ENCODE measurements at places on chromosomes 16 and 17.

DNA sequence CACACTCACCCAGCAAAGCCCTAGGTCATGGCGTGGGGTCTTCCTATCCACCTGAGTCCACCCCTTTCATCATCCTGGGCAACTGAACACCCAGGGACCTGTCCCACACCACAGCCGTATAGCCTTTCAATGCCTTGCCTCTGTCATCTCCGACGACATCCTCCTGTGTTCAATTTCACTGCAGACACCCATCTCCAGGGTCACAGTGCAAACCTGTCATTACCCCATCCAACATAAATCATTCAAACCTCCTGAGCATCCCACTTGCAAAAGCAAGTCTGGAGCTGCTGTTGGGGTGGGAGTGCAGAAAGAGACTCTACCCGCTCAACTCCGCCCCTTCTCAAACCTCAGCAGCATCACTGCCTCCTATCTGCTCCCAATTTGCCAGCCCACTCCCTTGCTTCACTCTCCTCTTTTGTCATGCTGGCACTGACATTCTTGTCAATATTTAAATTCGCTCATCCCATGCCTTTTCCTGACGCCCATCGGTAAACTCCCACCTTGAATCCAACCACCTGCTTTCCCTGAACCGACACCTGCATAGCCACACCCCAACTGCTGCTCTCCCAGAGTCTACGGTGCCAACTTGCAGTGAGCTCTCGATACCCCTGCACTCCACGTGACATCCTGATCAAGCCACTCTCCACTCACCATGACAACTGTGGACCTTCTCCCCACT is 37.0 kb downstream of the MARF1 start:
- DNase-seq: no peak

DNA sequence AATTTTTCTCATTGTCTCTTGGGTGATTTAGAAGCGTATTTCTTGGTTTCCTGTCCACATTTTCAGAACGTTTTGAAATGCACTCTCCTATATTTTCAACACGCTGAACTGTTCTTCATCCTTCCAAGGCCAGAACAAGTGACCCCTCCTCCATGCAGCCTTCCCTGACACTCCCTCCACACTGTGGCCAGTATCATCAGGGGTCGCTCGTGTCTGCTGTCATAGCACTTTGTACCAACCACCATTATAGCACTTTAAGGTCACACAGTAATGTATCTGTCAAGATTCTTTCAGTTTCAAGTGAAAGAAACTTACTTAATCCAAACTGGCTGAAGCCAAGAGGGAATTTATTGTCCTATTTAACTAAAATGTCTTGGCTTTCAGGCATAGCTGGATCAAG is 17.5 kb upstream of the IL21R start:
- DNase-seq: no peak

- no peak for DNase-seq
Measured at GRCh38 chr16:931626-932500, 38.9 kb downstream of the LMF1 start.

- DNase-seq: no peak
Measured at GRCh38 chr17:57288773-57289121, 32.4 kb downstream of the MSI2 start.

- DNase-seq: no peak
Measured at GRCh38 chr17:56884483-56885311, 29.2 kb downstream of the TRIM25 start.

DNA sequence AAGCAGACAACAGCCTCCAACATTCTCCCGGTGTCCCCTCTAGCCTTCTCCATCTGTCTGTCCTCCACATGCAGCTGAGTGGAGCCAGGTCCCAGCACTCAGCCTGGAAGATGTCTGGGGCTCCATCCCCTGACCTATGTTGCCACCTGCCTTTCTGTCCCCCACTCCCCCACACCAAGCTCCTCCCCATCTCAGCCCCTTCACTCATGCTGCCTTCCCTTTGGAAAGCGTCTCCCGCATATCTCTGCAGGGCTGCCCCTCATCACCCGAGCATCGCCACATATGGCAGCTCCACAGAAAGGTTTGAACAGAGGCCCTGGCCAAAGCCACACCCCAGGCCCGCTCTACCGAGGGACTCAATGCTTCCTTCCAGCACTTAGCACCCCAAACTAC is 24.2 kb downstream of the NSMCE1 start:
- DNase-seq: no peak

DNA sequence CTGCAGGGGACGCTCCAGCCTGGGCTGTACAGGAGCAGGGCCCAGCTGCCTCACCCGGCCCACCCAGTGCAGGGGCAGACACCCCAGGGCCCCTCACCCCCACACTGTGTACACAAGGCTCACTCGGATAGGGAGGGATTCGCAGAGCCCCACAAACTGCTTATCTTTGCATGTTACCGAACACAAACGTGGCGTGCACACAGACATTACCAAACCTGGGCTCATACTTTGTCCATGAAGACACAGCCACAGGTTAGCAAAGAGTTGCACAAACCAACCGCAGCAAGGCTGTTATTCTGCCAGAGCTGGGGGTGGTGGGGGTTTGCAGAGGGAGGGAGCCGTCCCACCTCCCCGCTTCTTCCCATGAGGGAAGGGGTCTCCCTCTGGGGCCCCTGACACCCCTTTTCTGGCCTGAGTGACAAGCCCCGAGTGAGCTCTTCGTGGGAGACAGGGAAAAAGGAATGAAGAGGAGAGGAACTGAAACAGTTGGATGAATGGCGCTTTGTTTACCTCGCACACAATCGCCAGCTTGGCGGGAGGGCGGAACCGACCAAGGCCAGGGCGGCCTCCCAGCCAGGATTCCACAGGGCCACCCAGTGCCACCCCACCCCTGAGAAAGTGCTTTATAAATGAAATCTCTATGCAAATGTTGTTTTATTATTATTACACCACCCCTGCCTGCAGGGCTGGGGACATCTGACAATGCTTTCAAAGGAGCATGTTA is 434 bp upstream of the CPSF4L start:
- DNase-seq: peak; percentile 91

- no peak for DNase-seq
Measured at GRCh38 chr17:4144422-4144747, 1.4 kb downstream of the CYB5D2 start.

DNA sequence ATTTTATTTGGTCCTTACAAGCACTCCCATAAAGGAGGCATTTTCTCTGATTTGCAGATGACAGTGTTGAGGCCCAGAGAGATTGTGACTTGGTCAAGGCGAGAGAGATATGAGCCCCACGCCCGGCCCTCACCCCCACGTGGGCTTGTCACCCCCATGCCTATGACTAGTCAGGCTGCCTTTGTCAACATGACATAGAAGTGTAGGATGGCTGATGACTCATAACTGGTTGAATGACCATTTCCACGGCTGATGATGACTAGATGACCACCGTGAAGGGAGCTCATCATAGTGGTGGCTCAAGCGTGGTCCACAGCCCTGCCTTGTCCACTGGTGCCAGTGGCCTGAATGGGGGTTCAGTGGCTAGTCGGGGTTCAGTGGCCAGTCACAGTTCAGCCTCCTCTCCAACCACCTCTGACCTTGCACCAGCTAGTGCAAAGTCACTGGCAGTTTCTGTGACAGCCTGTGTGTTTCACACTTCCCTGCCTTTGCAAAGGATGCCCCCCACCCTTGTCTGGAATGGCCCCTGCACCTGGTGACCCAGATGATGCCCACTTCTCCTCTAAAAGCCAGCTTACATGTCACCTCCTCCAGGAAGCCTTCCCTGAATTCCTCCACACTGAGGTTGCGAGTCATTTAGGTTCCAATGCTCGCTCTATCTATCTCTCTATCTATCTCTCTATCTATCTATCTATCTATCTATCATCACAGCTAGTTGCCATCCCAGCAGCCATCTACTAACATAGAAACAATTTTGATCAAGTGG is 3.8 kb upstream of the WSCD1 start:
- DNase-seq: no peak

DNA sequence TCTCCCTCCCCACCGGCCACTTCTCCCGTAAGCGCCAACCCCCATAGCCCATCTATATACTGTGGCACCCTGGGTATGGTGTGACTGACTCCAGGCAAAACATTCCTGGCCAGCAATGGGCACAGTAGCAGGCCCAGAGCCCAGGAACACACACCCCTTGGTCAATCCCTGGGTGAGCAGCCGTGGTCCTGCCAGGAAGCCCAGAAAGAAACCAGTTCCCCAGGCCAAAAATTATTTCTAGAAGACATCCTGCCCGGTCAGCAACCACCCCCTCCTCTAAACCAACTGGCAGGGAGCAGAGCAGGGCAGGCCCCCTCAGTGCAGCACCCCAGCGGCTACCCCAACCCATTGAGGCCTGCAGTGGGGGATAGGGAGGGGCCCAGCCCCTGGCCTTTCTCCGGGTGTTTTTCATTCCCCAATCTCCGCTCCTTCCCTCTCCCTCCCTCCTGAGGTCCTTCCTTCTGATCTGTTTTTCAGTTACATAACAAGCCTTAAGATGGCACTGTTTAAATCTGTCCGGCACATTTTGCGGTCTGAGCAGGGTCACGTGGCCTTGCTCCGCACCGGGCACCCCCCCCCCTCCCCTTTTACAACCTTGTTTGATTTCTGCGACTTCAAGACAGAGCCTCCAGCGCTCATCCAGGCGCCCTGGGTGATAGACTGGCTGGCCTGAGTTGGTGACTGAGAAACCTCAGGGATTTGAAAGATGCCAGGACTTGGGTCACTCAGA is 2.0 kb downstream of the NPTX1 start:
- DNase-seq: peak; percentile 81

DNA sequence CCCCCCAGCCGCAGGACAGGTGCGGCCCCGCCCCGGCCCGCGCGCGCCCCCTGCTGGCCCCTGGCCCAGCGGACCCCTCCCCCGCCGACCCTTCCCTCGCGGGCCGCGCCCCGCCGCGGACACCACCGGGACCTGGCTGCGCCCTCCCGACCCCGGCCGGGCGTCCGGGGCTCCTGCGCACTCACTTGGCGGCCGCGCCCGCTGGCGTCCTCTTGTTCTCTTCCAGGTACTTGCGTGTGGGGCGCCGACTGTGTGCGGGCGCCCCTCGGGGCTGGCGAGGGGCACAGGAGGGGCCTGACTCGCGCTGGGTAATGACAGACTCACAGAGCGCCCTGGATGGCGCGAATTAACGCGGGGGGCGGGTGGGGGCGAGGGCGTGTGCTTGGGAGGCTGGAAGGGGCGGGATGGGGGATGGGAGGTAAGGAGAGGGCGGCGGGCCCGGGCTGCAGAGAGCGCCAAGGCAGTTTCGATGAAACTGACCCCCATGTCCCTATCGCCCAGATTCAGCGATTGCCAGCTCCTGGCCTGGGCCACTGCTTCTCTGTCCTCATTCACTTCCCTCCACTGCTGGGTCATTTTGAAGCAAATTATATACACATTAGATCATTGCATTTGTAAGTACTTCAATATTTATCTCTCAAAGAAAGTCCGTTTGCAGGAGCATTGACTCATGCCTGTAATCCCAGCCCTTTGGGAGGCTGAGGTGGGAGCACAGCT is 445 bp upstream of the DBNDD1 start:
- peak; percentile 42 for DNase-seq

- DNase-seq: no peak
Measured at GRCh38 chr17:80272366-80272765, 11.7 kb downstream of the RNF213 start.

- no peak for DNase-seq
Measured at GRCh38 chr16:15954814-15955151, 5.4 kb downstream of the ABCC1 start.

- DNase-seq: no peak
Measured at GRCh38 chr17:60106340-60107059, 27.8 kb upstream of the HEATR6 start.

GRCh38 chr16:88886420-88886844 is 20.0 kb upstream of the PABPN1L start:
- no peak for DNase-seq

DNA sequence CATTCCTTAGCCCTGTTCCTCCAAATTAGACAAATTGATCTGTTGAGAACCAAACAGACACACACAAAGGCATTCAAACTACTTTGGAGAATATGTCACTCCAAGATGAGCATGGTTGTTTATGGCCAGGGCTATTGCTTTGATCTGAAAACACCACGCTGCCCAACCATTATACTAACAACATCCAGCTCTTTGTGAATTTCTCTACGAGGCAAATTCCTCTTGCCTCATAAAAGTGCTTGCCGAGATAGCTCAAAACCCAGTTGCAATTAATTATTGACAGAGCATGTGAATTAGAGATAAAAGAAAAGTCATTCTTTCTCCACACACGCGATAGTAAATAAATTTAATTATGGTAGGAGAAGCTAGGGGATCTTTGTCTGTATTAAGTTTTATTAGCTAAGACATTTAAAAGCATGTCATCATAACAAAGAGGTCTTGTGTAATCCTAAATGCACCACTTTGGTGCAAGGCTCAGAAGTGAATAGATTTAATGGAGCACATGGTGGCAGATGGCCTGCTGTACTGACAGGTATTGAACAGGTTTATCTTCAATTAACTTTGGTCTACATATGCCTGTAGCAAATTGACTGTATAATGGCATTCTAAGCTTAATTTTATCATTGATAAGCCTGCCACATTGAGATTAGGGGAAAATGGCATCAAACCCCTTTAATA is 441.8 kb downstream of the HS3ST4 start:
- no peak for DNase-seq

DNA sequence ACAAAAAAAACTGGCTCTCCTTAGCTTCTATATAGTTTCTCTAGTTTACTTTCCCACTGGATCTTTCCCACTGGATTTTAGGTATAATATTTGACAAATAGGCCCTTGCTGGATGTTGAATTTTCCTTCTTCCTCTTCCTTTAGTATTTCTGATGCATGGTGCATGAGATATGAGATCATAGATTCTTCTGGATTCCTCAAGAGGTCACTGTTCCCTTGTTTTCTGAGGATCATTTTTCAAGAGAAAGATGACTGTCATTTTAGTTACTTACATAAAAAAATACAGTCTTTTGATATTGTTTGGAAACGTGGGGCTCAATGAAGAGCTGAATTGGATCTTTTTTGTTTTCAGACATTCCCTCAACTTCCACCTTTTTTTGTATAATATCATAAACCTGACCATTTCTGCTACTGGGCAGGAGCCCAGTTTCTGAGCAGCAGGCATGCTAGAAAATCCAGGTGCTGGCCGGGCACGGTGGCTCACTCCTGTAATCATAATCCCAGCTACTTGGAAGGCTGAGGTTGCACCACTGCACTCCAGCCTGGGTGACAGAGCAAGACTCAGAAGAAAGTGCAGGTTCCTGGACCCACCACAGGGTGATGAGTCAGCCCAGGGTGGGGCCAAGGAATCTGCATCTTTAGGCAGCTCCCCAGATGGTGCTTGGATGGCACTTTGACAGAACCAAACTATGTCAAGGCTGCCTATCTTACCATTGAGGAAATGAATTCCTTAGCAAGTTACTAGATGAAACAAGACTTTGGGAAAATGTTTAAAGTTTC is 70.3 kb downstream of the SDR42E1 start:
- peak; percentile 48 for DNase-seq

- DNase-seq: no peak
Measured at GRCh38 chr16:30896261-30896888, at the start of gene CTF1. Gene CTF1 (plus strand): TSS chr16:30896614. CDS start chr16:30896644, 30 bp downstream.

- no peak for DNase-seq
Measured at GRCh38 chr16:65148804-65149203, 26.9 kb upstream of the CDH11 start.
